ENCODE measurements at places on chromosomes 4 and X.

- no peak for DNase-seq
Observed at GRCh38 chr4:27775156-27775555, 914.5 kb downstream of the STIM2 start.

DNA sequence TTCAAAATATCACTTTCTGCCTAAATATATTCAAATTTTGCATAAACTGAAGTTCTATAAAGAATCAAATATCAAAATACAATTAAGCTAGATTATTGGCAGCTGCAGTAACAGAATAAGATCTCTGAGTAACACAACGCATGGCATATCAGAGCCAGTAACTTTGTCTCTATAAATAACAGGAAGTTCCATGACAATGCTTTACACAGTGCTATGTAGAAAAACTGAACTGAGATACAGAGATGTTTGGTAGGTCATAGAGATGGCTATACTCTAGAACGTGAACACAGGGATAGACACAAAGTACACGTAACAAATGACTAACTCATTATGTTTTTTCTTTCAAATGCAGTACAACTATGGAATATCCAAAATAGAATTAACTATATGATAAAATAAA is 18.2 kb downstream of the UBE2D3 start:
- no peak for DNase-seq

GRCh38 chr4:13970349-13970748 is 342.8 kb upstream of the BOD1L1 start:
- DNase-seq: no peak

GRCh38 chr4:110617646-110618580 is 5.0 kb downstream of the PITX2 start:
- no peak for DNase-seq

DNA sequence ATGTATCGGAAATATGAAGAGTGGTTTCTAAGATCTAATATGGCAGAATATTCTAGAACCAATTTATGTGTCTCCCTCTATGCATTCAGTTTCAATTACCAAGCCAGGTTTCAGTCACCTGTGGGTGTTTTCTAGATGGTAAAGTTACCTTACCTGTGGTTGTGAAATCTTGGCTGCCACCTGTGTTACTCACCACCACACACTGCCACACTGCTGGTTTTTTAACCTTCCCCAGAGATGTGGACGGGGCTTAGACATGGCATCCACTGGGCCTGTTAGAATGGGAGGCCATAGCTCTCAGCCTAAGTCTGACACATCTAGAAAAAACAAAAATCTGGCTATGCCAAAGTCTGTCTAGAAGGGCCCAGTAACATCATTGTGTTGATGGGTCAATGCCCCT is 896.5 kb upstream of the PABPC4L start:
- DNase-seq: no peak

DNA sequence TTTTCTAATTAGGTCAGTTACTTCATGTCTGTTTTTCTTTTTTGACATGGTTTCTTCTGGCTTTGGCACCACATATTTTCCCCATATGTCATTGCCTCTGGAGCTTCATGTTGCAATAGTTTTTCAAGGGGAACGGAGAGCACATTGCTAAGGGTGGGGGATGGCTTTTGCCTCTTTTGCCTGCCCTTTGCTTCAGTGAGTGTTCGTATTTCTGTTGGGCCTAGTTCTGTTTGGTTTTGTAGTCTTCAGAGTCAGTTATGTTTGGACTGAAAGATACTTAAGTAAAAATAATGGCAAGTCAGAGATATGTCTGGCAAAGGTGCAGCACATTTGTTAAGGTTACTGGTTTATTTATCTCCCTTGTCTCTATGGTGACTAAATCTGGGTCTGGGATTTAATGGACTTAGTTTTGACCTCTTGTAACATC is 29.1 kb downstream of the FHL1 start:
- no peak for DNase-seq

DNA sequence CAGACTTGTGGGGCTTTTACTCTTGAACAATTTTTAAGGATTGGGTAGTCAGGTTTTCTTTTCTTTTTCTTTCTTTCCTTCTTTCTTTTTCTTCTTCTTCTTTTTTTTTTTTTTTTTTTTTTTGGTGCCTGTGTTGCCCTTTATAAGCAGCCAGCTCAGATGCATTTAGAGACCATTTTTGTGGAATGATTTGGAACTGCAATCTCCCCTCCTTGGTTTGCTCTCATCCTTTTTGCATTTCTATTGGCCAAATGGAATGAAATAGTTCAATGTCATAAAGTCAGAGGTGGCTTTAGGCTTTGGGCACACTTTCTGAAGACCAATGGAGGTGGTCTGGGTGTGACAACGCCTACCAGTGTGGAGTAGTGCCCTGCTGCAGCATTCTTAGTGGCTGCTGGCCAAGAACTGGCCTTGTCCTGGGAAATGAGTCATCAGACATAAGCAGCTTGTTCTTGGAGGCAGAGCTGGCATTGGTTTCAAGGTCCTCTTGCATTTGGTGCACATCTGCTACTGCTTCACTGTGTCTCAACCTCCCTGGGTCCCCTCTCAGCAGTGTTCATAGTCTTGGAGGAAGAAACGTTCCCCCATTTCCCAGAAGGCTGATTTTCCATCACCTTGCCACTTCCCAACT is 84.5 kb downstream of the CT47B1 start:
- no peak for DNase-seq

DNA sequence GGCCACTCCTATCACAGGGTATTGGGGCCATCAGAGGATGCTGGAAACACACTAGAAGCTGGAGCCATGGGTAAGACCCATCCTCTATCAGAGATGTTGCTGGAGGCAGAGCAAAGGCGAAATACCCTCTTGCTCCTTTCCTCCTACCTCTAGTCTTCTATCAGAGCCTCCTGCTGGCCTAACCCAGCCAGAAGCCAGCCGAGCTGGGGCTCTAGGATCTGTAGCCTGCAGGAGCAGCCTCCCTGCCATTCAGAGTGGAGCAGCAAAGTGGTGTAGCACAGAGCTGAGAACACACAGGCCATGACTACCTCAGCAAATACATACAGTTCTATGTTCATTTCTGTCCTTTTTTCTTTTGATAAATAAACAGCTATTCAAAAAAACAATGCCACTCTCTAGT is 35.7 kb downstream of the GATB start:
- no peak for DNase-seq

Measured in natural killer cell (primary cell).